ENCODE measurements at places on chromosomes 16 and 17.
A peak's percentile ranks its signal among the peaks of the same experiment; 100 is the strongest.

DNA sequence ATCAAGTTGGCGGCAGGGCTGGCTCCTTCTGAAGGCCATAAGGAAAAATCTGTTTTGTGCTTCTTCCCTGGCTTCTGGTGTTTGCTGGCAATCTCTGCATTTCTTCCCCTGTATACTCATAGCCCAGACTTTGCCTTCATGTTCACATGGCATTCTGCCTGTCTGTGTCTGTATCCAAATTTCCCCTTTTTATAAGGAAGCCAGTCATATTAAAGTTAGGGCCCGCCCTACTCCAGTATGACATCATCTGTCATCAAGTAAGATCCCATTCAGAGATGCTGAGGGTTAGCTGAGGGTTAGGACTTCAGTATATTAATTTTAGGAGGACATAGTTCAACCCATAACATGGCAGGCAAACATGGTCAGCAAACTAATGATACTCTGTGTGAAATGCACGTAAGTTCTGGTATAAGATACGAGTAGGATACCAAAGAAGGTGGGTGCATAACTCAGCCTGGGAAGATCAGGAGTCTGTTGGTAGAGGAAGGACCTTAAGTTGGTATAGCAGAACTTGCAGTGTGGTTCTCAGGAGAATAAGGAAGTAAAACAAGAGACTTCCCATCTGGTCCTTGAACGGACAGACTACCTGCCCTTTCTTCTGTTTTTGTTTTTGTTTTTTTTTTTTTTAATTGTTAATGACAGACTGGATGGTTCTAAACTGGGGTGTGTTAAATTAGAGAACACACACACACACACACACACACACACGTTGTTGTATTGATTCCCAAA is 13.9 kb downstream of the MAP2K6 start:
- DNase-seq, result no peak

DNA sequence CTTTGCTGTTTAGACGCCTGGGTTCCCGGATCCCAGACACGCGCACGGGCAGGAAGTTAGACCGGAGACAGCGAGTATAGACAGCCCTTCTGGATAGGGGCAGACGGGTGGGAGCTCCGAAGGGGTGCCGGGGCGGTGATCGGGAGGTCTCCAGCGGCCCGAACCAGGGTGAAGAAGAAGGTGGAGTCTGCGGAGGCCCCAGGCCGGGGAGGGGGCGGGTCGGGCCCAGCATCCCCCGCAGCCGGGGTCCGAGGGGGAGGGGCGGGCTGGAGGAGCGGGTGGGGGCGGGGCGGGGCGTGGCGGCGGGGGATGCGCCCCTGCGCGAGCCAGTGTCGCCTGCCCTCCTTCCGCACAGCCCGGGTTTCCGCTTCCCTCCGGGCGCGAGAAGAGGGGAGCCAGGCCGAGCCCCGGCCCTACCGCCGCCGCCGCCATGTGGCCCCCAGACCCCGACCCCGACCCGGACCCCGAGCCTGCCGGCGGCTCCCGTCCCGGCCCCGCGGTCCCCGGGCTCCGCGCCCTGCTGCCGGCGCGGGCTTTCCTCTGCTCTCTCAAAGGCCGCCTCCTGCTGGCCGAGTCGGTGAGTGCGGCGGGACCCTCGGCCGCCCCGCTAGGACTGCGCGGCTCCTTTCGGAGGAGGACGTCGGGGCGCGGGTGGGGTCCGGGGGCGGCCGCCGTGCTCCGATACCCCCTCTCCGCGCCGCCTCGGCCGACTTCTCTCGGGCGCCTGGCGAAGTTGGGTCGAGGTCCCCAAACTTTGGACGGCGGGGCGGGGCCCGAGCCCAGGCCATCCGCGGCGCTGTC is at the start of gene CMTM3:
Gene CMTM3 (plus strand): TSS at position 329 of the 801 bp plus-strand sequence. CDS start 102 bp downstream, at position 431.
- peak; percentile 87 for DNase-seq

DNA sequence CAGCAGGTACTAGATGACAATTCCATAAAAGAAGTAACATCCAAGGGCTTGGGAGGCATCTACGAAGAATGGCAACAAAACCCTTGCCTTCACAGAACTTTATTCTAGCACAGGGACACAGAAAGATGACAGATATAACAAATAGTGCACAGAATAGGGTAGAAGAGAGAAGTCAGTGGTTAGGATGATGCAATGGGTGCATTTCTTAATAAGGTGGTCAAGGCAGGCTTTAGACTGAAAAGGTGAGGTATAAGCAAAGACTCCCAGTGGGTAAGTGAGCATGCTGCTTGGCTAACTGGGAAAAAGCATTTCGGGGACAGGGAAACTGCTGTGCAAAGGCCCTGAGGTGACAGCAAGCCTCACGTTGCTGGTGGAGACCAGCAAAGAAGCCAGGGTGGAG is 175.9 kb downstream of the XYLT1 start:
- no peak for DNase-seq

DNA sequence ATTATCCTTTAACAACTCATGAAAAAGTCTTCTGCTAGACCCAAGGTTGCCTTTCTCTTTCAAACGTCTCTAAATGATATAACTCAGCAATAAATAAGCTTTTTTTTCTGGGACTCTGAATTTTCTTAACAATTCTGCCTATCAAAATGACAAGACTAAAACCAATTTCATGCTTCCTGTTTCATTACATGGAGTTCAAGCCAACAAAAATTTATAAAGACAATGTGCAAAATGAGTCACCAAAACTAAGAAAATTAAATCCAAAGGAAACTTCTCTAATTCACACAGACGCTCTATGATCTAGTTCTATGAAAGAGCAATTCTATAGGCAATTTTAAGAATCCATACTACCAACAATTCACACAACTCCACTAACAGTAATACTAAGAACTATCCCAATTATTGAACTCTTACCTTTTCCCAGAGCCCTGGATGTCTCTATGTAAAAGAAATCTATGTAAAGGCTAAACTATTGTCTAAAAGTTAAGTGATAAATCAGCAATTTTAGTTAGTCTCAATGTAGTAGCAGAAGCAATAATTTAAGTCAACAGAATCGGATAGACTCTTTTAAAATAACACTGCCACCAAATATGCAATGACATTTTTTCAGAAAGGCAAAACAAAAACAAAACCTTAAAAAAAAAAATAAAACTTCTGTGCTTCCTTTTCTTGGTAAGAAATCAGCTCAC is 44.2 kb downstream of the ZZEF1 start:
- DNase-seq, result no peak

DNA sequence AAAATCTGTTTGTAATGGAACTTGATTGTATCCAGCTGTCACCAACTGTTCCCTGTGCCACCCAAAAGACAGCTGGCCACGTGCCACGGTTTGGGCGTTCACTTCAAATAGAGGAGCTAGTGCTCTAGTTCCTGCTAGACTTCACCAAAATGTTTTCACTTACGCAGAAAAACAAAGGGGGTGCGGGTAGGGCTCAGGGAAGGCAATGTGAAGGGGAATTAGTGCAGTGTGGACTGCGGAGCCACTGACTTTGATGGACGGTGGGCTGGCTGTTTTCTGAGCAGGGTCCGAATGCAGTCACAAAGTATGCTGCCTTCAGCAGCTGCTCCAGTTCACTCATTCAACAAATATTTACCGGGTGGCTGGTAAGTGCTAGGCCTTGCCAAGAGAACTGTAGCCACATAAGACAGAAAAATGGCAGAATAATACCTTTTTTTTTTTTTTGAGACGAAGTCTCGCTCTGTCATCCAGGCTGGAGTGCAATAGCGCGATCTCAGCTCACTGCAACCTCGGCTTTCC is 7.6 kb upstream of the CYTH1 start:
- peak; percentile 82 for DNase-seq

DNA sequence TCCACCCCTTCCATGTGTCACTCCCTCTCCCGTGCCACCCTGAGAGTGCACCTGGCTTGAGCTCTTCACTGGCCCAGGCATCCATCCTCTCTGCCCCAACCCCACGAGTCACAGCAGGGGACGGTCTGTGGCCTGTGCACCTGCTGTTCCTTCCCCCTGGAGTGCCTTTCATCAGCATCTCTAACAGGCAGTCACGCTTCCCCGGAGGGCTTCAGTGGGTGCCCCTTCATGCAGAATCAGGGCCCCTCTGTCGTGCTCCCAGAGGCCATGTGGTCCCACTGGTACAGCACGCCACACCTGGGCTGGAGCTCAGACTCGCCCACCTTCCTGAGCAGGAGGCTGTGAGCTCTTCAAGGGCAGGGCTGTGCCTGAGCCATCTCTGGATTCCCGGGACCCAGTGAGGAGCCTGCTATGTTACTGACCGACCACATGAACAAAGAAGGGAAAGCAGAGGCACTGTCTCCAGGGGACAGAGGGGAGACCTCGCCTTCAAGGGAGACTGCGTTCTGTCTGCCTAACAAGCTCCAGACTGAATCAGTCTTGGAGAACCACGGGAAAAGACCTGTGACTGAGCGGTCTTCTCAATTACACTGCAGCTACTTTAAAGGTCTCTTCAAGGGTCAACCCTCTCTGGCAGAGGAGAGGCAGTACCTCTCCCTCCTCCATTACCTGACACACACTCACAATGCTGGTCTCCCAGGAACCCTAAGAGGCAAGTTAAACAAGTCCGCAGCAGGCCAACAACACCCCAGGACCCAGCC is 78.8 kb upstream of the DOC2B start:
- no peak for DNase-seq

DNA sequence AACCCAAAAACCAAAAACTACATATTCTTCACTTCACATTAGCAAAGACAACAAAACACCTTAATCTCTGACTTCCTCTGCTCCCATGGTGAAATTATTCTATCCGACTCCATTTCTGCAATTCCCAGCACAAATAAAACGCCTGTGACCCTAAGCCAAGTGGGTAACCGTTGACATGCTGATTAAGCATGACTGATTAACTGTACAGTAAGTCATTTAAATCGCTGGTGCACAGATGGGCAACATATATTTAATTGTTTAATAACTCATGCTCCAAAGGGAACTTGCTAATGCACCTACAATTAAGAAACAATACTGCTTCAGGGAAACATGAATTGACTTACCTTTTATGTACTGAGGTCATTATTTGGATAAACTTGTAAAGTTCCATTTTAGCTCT is 436.7 kb downstream of the KIF2B start:
- no peak for DNase-seq

- no peak for DNase-seq
These were observed 6.5 kb upstream of the CHD3 start for GRCh38 chr17:7882068-7882467.

DNA sequence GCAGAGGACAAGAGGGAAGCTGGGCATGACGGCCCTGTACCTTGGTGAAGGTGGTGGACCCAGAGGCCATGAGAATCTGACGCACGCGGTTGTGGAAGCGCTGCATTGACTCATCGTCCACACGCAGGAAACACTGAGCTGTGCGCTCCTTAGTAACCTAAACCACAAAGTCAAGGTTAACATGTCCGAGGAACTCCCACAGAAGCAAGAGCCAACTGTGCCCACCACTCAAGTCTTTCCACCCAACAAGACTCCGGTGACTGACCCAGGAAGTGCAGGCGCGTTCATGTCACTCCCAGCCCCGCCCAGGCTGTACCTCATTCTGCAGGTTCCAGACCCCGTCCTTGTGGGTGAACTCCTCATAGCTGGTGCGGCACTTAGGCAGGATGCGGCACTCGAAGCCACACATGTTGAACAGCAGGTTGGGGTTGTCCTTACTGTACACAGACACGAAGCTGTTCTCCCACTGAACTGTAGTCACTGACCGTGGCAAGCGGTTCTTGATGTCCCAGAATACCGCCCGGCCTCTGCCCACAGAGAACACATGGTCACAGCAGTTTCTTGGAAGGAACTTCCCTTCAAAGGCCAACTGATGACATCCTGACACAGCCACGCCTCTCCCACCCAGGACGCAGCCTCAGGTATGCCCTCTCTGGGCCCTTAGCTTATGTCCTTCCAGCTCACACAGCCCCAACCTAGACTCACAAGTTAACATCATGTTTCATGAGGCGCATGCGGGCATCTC is 11.5 kb downstream of the PRPF8 start:
- no peak for DNase-seq

DNA sequence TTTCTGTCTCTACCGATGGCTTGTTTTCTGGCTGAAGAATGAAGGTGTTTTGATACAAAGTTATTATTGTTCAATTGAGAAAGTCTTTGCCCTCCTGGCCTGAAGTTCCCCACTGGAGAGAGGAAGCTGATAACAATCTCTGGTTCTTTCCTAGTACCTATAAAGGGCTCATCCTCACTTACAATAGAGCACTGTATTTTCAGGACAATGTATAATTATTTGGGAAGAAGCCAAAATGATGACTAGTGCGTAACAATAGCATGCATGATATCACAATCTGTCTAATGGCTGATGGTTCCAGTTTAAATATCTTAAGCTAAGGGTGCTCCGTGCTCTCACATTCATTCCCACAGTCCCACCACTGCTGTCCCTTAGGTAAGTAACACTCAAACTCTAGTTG is 230.7 kb downstream of the IRX3 start:
- DNase-seq, result peak; percentile 14

DNA sequence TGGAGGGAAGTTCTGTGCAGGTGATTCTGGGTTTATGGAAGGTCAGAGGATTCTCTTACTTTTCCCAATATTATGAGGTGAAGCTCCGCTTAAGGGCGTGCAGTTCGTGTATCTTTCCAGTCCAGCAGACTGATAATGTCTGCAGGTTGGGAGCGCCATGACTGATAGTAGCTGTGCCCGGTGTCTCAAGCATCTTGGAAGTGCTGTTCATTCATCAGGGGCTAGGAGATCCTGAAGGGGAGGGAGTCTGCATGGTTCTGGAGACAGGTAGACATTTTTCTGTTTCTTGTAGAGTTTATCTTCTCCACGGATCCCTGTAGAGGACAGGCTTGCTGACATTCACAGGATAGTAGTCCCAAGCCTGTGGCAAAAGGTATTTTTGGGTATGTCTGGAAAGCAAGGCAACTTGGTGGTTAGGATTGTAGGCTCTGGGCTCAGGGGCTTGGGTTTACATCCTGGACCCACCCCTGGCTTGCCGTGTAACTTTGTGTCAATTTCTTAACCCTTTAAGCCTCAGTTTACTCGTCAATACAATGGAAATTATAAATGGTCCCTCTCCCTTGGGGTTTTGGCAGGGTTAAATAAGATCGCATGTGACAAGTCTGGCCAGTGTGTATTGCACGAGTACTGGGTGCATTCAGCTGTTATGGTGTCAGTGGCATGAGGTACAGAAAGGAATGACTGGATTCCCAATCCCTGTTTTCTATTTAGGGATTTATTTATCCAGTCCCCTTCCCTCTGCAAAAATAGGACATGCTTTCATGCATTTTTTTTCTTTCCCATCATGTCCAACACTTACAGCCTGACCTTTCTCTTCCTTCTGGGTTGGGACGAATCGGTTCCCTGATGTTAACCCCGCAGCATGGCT is 8.2 kb downstream of the HLF start:
- no peak for DNase-seq

GRCh38 chr17:68349157-68349556 is 57.9 kb downstream of the ARSG start:
- DNase-seq, result no peak

GRCh38 chr17:27810211-27810901 is 10.0 kb upstream of the NOS2 start:
- DNase-seq, result no peak

GRCh38 chr17:45382226-45382625 is 50.4 kb downstream of the ARHGAP27 start:
- DNase-seq, result no peak

GRCh38 chr17:60846175-60846574 is 168.5 kb downstream of the BCAS3 start:
- DNase-seq, result no peak

DNA sequence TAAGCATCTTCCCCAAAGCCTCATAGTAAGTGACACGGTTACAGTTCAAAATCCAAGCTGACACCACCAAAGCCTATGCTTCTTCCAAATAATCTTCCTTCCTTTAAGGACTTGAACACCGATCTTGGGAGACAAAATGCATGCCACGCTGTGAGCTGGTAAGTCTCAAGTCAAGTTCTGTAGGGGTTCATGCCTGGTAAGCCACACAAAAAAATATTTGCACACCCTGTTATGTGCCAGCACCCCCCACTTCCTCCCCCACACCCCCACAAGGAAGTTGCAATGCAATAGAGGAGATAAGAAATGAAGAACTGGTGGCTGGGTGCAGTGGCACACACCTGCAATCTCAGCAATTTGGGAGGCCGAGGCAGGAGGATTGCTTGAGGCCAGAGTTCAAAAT is 5.6 kb downstream of the NOG start:
- peak; percentile 4 for DNase-seq

Measured in GM23248 (cell line).